Activated CD4-positive, alpha-beta T cell treated with anti-CD3 and anti-CD28 coated beads, Interleukin-2, amount 50 U/mL, for 48 hours (primary cell): ENCODE measurements at places on chromosomes 12 and 14.

DNA sequence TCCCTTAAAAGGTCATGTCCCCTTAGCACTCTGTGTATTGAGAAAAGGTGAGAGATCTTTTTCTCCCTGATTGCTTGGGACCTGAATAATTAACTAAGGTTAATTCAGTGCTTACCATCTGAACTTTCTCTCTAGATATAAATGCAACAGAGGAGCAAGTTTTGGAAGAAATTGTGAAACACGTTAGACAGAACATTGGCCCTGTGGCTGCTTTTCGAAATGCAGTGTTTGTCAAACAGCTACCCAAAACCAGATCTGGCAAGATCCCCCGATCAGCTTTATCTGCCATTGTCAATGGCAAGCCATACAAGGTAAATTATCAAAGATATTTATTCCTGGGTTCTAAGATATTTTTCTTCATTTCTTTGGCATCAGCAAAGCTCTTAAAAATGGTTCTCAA lies 175.5 kb downstream of the ACSS3 start:
- no peak for DNase-seq

GRCh38 chr12:84046859-84047258 lies 865.7 kb downstream of the SLC6A15 start:
- no peak for DNase-seq

DNA sequence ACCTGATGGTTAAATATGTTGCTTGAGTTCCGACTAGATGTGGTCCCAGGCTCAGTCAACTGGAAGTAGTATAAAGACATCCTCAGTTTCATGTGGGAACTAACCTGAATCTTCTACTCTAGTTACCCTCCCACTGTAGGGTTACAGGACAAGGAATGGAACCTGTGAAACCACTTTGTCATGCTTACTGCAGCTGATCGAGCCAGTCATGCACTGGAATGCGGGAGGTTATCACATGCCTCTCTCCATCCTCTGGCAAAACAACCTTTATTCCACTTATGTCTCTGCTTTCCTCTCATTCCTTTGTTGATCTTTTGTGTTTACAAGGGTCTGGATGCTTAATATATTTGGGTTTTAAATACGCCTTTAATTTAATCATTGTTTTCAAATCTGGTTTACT lies 111.9 kb upstream of the DDHD1 start:
- no peak for DNase-seq

- no peak for DNase-seq
Observed at GRCh38 chr12:131100031-131100674, 146.4 kb downstream of the ADGRD1 start.

- DNase-seq: no peak
Observed at GRCh38 chr12:114431902-114432301, 26.0 kb upstream of the TBX5 start.

GRCh38 chr12:5546616-5547015 lies 114.7 kb downstream of the NTF3 start:
- DNase-seq: no peak

DNA sequence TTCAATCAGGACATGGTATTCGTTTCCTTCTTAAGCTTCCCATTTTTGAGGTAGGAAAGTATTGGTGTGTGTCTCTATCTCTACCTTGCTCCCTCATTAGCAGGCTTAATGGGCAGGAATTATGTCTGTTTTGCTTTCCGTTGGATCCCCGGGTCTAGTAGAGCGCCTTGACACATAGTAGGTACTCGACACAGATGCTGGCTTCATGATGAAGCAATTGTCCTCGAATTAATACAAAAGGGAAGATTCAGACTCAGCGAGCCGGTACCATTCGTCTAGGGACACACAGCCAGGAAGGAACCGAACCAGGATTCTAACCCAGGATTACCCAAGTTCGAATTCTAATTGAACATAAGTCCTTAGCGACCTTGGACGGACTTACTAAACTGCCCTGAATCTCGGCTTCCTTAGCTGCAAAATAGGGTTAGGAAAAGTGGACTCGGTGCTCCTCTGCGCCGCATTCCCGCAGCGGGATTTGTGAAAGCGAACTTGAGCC lies 496 bp upstream of the ISCU start:
- DNase-seq: no peak
